Effector memory CD4-positive, alpha-beta T cell (primary cell): ENCODE measurements at places on chromosomes 12 and 14.

DNA sequence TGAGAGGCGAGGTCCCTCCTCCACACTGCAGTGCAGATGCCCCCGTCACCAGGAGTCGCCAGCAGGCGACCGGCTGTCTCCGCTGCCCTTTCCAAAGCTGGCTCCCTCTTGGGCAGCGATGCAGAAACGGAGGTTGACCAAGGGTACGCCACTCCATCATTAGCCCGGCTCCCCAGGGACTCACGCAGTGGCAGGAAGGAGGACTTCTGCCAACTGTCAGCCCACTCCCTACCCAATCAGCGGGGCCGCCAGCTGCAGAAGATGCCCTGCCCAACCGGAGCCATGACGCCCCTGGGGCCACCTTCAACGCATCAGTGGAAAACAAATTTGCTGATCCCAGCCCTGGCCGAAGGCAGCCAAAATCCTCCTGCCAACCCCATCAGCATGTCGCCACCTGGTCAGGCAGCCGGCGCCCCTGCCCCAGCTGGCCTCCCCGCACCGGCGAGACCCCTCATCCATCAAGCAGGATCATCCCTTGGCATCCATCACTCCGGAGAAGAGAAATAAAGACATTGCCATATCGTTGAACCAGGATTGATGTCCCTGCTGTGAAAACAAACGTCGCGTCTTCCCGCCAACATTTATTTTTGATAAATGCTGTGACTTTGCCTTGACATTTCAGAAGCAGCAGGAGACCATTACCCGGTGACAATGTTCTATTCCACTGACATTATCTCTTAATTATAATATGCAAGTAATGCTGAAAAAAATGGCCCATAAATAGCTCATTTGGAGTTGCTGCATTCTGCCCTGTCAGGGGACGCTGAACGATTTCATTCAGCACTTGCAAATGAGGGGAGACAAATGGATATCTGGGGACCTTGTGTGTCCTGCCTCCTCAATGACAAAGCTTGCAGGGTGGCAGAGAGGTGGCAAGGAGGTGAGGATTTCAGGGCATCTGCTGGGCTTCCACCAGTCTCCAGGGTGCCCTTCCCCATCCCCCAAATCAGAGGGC lies 105.1 kb downstream of the SCARB1 start:
- H3K36me3 ChIP-seq, result no peaks in the 10 kb centered on the region
- H3K4me1 ChIP-seq, result no peaks in the 10 kb centered on the region
- no peak overlapping the region for H3K27ac ChIP-seq
- no peaks in the 10 kb centered on the region for H3K27me3 ChIP-seq
- H3K4me3 ChIP-seq, result no peak overlapping the region
- DNase-seq, result no peak

- H3K4me1 ChIP-seq, result no peaks in the 10 kb centered on the region
- no peaks in the 10 kb centered on the region for H3K36me3 ChIP-seq
- H3K4me3 ChIP-seq, result no peak overlapping the region
- no peak for DNase-seq
- H3K27ac ChIP-seq, result no peak overlapping the region
- H3K27me3 ChIP-seq, result no peaks in the 10 kb centered on the region
Observed at GRCh38 chr12:70936203-70936813, 15.8 kb upstream of the PTPRR start.

DNA sequence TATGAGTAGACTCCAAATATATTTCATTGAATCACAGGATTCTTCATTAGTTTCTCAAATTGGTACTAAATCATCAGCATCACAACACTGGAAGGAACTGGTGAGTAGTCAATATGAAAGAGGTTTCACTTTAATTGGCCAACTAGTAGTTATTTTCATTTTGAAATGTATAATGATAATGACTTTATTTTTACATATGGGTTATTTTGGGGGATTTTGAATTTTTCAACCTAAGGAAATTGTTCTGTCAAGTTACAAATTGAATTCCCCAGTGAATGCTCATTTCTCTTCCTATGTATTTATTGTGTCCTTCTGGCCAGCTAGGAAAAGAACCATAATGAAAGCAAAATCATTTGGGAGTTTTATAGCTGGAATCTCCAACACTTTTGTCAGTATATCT lies 174.2 kb upstream of the ATP2B1 start:
- H3K4me3 ChIP-seq, result no peak overlapping the region
- DNase-seq, result no peak
- no peaks in the 10 kb centered on the region for H3K27me3 ChIP-seq
- peak overlapping the region; percentile 75 for H3K27ac ChIP-seq
- H3K4me1 ChIP-seq, result peaks cover 21% of the 10 kb centered on the region
- H3K36me3 ChIP-seq, result no peaks in the 10 kb centered on the region

DNA sequence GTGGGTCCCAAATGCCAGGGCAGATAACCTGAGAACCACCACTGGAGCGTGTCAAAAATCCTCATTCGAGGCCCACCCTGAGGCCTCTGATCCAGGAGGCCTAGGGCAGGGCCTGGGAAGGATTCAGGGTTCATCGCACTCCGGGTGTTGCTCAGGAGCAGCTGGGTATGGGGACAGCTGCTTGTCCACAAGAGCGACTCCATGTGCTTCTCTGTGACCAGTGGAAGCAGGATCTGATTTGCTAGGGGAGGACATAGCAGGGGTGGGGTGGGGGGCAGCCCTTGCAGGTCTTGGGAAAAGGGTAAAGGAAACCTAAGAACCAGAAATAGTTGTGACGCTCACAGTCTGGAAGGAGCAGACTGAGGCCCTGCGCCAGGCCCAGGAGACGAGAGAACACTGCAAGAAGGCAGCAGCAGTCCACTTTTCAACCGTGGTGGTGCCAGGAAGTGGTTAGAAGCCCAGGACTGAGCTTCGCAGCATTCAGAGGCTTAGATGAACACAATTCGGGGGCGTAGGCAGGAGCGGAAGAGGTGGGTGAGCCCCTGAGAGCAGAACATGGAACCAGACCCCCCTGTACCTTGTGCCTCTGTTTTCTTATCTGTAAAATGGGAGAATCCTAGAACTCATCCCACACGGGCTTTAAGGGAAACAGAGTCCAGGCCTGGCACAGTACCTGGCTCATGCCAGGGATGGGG lies 33.7 kb downstream of the ITPK1 start:
- H3K27me3 ChIP-seq, result no peaks in the 10 kb centered on the region
- H3K4me1 ChIP-seq, result peaks cover 12% of the 10 kb centered on the region
- no peaks in the 10 kb centered on the region for H3K36me3 ChIP-seq

GRCh38 chr12:12046401-12046800 lies 24.3 kb upstream of the BCL2L14 start:
- H3K27ac ChIP-seq, result no peak overlapping the region
- H3K36me3 ChIP-seq, result no peaks in the 10 kb centered on the region
- H3K27me3 ChIP-seq, result no peaks in the 10 kb centered on the region
- H3K4me1 ChIP-seq, result no peaks in the 10 kb centered on the region

GRCh38 chr12:110141389-110141788 lies 17.2 kb downstream of the IFT81 start:
- H3K36me3 ChIP-seq, result no peaks in the 10 kb centered on the region
- no peak overlapping the region for H3K4me3 ChIP-seq
- H3K4me1 ChIP-seq, result no peaks in the 10 kb centered on the region
- DNase-seq, result no peak
- H3K27me3 ChIP-seq, result no peaks in the 10 kb centered on the region
- no peak overlapping the region for H3K27ac ChIP-seq

GRCh38 chr14:53894456-53894855 lies 62.2 kb downstream of the BMP4 start:
- H3K36me3 ChIP-seq, result no peaks in the 10 kb centered on the region
- no peak overlapping the region for H3K4me3 ChIP-seq
- H3K27me3 ChIP-seq, result no peaks in the 10 kb centered on the region

DNA sequence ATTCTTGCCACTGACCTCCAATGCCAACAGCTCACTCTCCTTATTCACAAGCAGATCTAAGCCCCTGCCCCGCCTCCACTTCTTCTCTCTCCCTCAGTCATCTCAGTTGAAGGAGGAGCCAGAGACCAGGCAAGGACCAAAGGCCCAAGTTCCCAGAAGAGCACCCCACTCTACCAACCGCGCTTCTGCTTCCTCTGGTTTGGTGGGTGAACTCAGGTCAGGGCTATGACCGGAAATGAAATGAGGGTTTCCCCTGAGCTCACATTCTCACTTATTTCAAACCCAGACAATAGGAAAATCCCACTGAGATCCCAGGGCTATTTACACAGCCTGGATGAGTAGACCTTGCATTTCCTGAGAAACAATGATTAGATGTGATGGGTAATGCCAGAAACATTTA lies 9.9 kb downstream of the DPF3 start:
- H3K4me3 ChIP-seq, result no peak overlapping the region
- H3K27me3 ChIP-seq, result no peaks in the 10 kb centered on the region
- no peak overlapping the region for H3K27ac ChIP-seq

- no peak for DNase-seq
- no peaks in the 10 kb centered on the region for H3K36me3 ChIP-seq
- no peaks in the 10 kb centered on the region for H3K27me3 ChIP-seq
- no peak overlapping the region for H3K4me3 ChIP-seq
Observed at GRCh38 chr12:41920355-41920754, 224.3 kb downstream of the GXYLT1 start.

DNA sequence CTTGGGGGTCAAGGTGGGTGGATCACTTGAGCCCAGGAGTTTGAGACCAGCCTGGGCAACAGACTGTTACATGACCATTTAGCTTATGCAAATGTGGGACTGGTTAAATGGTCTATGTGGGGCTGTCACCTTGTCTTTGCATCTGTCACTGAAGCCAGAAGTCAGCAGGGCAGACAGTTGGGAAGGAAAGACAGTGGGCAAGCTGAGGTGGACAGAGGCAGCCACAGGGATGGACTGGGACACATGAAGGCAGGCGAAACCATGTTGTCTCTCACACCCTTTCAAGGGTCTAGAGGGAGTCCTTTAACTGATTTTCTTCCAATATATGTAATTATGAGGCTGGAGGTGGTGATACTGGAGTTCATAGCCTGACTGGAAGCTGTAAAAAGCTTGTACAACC lies 426.4 kb downstream of the TMEM121 start:
- no peaks in the 10 kb centered on the region for H3K36me3 ChIP-seq
- no peaks in the 10 kb centered on the region for H3K4me1 ChIP-seq
- H3K27me3 ChIP-seq, result no peaks in the 10 kb centered on the region
- no peak for DNase-seq
- no peak overlapping the region for H3K27ac ChIP-seq

GRCh38 chr14:61812347-61813095 lies 50.3 kb downstream of the SNAPC1 start:
- no peak for DNase-seq
- H3K36me3 ChIP-seq, result no peaks in the 10 kb centered on the region
- peaks cover 25% of the 10 kb centered on the region for H3K27me3 ChIP-seq
- H3K4me1 ChIP-seq, result no peaks in the 10 kb centered on the region

DNA sequence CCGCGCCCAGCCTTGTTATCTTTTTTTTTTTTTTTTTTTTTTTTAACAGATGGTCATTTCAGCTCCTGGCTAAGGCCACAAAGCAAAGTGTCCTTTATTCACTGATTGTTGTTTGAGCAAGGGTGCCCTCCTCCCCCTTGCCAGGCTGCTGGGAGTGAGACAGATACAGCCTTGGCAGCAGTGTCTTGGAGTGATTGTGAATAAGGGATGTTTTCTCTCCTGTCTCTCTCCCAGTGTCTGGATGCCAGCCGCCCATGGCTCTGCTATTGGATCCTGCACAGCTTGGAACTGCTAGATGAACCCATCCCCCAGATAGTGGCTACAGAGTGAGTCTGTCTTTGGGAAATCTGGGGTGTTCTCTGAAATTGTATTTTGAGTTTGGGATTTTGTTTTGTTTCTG lies 28.7 kb downstream of the FNTB start:
- no peaks in the 10 kb centered on the region for H3K4me1 ChIP-seq
- H3K36me3 ChIP-seq, result peaks cover 15% of the 10 kb centered on the region
- H3K4me3 ChIP-seq, result no peak overlapping the region
- DNase-seq, result no peak
- no peak overlapping the region for H3K27ac ChIP-seq

DNA sequence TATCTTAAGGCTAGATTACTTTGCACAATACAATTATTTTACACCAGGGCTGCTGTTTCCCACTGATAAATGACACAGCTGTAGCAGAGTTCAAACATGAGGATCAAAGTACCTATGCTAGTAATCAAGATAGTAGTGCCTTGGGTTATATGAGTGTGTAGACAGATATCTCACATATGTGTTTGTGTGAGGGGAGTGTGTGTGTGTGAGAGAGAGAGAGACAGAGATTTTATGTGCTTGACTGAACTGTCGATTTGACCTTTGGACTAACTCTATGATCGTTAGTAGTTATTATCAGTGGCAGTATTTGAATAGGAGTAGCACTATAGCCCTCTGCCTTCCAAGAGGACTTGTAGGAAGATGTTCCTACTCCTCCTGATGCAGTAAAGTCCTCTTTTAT lies 15.5 kb downstream of the PLEKHA5 start:
- H3K27ac ChIP-seq, result no peak overlapping the region
- no peaks in the 10 kb centered on the region for H3K27me3 ChIP-seq
- DNase-seq, result no peak
- no peak overlapping the region for H3K4me3 ChIP-seq
- H3K4me1 ChIP-seq, result no peaks in the 10 kb centered on the region
- no peaks in the 10 kb centered on the region for H3K36me3 ChIP-seq

GRCh38 chr12:48814262-48815125 lies 3.8 kb upstream of the CACNB3 start:
- peak; percentile 56 for DNase-seq
- no peaks in the 10 kb centered on the region for H3K27me3 ChIP-seq
- no peaks in the 10 kb centered on the region for H3K36me3 ChIP-seq
- H3K27ac ChIP-seq, result peak overlapping the region; percentile 33
- peak overlapping the region; percentile 74 for H3K4me3 ChIP-seq

DNA sequence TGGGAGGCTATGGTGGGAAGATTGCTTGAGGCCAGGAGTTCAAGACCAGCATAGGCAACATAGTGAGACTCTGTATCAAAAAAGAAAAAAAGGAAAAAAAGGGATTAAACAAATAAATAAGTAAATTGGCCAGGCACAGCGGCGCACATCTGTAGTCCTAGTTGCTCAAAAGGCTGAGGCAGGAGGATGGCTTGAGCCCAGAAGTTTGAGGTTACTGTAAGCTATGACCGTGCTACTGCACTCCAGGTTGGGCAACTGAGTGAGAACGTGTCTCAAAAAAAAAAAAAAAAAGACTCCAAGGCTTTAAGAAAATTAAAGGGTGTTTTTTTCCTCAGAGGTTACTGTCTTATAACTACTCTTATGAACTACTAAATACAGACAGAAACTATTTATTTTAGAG lies 11.7 kb downstream of the BEST3 start:
- H3K27me3 ChIP-seq, result no peaks in the 10 kb centered on the region
- no peaks in the 10 kb centered on the region for H3K4me1 ChIP-seq
- DNase-seq, result no peak
- no peak overlapping the region for H3K27ac ChIP-seq
- no peak overlapping the region for H3K4me3 ChIP-seq
- no peaks in the 10 kb centered on the region for H3K36me3 ChIP-seq
